CD4-positive, alpha-beta memory T cell (primary cell): ENCODE measurements at places on chromosomes 7 and 10.

GRCh38 chr10:81218307-81218706, 656.7 kb upstream of the NRG3 start:
- no peak for DNase-seq

DNA sequence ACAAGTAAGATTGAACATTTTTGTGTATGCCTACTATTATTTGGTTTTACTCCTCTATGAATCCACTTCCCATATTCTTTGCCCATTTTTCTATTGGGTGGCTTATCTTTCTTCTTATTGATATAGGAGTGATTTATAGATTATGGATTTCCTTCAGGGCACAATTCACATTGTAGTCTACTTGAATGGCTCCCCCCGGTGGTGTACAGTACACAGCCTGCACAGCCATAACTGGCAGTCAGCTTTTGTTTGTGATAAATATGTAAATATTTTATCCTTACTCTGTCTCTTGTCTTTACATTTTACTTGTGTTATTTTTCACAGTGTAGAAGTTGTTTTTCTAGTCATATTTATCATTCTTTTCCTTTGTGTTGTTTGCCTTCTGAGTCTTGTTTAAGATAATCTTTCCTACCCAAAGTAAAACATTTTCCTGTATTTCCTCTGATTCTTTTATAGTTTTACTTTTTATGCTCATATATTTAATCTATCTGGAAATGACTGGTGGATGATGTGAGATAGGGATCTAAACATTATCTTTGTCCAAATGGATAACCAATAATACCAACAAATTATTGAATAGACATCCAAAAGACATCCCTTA, 23.9 kb upstream of the CALD1 start:
- DNase-seq: peak; percentile 13

DNA sequence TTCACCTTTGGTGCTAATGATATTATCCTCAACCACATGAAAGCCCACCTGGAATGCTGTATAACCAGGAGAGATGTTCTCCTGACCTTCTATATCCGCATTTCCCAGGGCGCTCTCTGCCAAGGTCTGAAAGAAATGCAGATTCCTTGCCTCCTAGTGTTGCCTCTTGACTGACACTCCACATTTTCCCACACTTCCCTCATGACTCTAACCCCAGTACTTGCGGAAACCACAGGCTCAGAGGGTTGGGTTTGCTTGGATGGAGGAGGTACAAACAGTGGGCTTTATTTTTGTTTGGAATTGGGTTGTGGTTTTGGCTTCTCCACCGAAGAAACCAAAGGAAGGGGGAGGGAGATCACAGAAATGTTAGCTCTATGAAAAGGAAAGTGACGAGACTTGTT, 222.9 kb upstream of the CELF2 start:
- DNase-seq: no peak

GRCh38 chr10:105974803-105975456, 1189.6 kb downstream of the SORCS1 start:
- DNase-seq: no peak

DNA sequence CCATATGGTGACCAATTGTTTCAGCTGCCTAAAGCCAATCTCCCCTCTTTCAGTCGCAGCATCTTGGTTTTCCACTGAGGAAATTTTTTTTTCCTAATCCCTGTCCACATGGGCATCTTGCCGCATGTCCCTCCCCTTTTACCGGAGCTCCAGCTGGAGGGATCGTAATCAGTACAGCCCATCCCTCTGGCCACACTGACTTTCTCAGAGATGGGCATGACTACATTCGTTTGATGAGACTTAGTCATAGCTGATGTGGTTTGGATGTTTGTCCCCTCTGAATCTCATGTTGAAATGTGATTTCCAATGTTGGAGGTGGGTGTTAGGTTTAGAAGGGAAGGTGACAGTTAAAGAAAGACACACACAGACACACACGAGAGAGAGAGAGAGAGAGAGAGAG, 186.8 kb upstream of the CXCL12 start:
- no peak for DNase-seq

DNA sequence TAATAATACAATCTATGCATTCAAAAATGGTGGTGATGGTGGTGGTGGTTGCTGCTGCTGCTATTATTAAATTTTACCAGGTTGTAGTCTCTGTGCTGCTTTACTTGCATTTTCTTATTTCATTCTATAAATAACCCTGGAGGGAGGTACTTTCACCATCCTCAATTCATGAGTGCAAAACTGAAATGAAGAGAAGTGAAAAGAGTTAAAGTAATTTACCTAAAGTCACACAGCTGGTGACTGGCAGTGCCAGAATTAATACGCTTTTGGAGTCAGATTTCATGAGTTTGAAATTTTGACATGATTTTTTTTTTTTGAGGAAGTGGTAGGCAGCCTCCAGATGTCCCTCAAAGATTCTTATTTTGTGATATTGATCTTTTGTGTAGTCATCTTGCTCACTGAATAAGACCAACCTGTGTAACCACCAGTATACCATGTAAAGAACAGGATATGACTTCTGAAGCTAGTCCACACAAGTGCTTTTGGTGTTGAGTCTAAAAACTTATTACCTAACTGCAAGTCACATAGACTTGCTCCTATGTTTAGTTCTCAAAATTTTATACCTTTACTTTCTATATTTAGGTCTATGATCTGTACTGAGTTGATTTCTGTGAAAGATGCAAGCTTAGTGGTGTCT, 218.8 kb downstream of the ZWINT start:
- DNase-seq: no peak

DNA sequence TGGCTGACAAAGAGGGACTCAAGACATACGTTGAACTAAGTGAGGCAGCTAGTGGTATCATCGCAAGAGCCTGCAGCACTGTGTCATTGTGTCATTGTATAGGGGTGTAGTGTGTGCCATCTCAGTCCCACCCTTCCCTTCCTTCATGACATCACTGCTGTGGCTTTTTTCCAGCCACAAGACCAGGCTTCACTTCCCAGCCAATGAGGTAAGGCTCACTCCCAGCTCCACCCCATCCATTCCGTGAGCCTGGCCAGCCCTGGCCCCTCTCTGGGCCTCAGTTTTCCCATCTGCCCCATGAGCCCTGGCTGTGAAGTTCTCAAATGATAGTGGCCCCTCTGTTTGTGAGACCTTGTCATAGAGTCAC, 134.3 kb upstream of the ZMIZ1 start:
- no peak for DNase-seq

DNA sequence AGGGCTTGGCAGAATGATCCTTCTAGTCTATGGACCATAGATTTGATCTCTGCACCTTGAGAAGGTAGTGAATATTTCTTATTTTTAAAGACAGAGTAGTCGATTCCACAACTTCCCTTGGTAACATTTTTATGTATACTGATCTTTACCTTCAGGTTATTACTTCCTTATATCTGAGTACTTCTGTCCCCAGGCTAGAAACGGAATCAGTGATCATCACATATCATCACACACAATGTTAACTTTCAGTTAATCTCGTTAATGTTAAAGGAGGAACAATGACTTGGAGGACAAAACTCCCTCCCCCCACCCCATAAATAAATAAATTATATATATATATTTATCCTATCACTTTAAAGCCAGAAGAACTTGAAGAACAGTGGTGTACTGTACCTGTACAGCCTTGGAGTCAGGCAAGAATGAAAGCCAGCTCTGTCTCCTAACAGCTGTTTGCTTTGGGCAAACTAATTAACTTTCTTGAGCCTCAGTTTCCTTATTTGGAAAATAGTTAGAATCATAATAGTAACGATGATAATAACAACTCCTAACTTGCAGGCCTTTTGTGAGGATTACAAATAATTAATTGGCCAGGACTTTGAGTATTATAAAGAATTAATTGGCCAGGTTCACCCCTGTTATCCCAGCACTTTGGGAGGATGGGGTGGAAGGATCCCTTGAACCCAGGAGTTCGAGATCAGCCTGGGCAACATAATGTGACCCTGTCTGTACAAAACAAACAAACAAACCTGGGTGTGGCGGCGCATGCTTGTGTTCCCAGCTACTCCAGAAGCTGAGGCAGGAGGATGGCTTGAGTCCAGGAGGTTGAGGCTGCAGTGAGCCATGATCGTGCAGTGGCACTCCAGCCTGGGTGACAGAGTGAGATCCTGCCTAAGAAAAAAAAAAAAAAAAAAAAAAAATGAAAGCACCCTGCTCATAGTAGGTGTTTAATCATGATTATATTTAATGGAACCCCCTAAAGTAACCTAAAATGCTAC, 63.5 kb downstream of the SAMD9 start:
- no peak for DNase-seq

DNA sequence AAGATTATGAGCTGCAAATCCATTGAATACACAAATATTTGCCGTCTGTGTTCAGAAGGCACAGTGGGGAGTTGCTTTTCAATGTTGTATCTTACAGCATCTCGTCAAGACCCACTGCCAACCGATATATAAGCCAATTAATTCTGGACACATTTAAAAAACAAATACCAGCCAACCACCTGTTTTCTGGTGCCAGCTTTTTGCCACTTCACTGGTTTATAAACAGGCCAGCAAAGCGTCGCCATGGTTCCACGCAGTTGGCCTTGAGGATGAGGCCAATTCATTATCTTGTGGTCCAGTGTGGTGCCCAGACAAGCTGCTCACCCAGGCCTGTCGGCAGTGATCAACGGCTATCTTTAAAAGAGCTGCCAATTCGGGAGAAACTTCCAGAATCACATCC, 321.0 kb downstream of the TCERG1L start:
- no peak for DNase-seq

- DNase-seq: no peak
Measured at GRCh38 chr10:113648478-113648877, 15.4 kb downstream of the NRAP start.
